ENCODE measurements at places on chromosomes 2 and 18. TPM values are rescaled to one million over a fixed set of nuclear protein-coding genes. Genes with fewer than 3 reads are reported as not detected.

The DQX1 gene
- 0.51 TPM for total RNA-seq

- DNase-seq = peak; percentile 14
Measured at GRCh38 chr2:118032169-118033013, 18.5 kb upstream of the CCDC93 start.

DNA sequence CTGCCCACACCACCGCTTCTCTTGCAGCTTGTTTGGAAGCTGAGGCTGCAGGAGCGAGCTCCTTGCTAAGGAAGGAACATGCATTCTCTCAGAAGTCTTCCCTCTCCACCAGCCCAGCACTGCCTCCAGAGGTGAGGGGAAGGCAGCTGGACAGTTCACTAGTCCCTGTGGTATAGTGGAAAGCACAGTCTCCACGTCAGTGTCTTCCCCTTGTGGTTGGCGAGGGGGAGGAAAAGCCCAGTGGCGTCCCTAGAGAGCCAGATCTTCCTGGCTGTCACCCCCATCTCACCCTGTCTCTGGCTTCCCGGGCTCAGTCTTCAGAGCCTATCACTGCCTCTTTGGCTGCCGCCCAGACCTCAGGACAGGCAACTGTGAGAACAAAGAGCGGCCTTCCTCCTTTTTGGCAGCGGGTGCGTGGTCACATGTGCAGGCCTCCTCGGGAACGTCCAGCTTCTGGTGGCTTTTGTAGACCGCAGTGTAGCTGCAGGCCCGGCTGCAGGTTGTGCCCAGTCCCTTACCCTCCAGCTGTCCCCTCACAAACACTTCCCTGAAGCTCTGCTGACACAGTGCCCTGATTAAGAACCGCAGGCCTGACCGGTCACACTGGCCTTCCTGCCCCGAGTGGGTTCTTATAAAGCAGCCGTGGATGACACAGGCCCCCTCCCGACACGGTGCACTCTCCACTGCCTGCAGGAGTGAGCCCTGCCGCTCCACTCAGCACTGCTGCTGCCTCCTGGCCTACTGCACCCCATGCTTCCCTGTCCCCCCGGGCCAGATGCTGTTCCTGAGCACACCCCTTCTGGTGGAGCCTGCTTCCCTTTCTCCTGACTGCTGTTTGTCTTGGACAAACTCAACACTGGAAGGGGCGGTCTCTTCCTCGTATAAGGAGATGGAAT is 90.9 kb downstream of the RNF144A start:
- DNase-seq = no peak

GRCh38 chr2:158305501-158305900 is 151.1 kb downstream of the CCDC148 start:
- no peak for DNase-seq

GRCh38 chr2:57821088-57821487 is 225.5 kb upstream of the VRK2 start:
- DNase-seq = no peak

DNA sequence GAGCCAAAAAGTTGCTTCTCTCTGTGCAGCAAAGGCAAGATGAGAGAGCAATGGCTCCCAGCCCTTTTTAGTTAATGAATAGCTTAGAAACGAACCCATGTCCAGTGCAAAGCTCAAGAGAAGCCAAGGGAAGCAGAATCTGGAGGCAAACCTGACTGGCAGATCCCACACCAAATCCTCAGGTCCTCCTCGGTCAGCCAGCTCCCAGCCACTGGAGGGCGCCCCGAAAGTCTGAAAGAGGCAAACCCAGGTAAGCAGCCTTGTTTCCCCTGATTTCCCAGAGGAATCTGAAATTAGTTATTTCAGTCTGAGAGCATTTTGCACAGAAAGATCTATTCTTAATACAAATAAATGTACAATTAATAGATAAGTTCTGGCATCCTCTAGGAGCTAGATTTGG is 71.3 kb upstream of the PID1 start:
- DNase-seq = no peak

The TUBB8B gene
- total RNA-seq = not detected

DNA sequence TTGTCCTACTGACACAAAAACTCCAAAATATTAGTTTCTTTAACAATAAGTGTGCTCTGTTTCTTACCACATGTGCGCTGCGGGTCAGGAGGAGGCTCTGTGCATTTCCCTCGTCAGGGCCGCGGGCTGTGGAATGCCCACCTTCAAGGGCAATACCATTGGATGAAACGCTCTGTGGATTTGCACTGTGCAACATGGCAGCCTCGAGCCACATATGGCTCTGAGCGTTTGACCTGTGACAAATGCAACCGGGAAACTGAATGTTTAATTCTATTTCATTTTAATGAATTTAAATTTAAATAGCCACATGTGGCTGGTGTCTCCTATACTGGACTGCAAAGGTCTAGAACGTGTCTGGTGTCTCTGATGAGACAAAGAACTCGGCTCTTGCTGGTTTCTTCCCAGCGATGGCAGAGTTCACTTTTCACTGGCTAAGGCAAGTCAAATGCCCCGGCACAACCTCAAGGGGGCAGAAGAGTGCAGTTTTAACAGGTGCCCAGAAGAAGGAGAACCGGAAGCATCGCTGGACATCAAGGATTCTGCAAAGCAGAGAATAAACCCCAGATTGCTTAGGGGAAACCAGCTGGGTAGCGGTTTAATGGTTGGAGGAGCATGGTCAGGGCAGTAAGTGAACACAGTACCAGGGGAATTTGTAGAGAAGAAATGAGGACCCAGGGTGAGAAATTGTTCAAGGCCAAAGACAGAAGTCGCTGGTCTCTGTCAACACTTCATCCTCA is 37.0 kb upstream of the TMEM18 start:
- DNase-seq = no peak

DNA sequence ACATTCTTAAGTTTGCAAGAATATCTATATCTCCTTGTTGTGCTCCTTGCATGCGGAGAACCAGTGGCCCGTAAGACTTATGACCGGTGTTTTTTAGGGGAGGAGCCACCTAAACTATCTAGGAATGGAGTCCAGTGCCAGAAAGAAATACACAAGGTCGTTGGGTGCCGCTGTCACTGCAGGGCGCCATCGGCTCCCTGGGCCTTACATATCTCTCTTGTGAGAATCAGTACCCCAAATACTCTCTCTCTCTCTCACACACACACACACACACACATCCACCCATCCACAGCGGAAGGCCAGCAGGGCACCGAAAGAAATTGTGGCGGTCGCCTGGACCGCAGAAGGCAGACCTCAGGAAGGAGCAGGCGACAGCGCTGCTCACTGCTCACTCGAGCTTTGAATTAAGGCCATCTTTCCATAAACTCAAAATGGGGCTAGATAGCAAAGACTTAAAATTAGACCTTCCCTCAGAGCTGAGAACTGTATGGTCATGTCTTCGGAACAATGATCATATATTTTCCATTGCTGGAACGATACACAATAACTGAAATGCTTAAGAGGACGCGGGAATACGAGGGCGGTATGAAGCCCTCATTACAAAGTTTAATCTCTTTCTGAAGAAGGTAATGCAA is 10.4 kb downstream of the NR4A2 start:
- DNase-seq = no peak

The CIDEA gene
- not detected for total RNA-seq

GRCh38 chr2:238183821-238184220 is 19.7 kb downstream of the ILKAP start:
- no peak for DNase-seq

DNA sequence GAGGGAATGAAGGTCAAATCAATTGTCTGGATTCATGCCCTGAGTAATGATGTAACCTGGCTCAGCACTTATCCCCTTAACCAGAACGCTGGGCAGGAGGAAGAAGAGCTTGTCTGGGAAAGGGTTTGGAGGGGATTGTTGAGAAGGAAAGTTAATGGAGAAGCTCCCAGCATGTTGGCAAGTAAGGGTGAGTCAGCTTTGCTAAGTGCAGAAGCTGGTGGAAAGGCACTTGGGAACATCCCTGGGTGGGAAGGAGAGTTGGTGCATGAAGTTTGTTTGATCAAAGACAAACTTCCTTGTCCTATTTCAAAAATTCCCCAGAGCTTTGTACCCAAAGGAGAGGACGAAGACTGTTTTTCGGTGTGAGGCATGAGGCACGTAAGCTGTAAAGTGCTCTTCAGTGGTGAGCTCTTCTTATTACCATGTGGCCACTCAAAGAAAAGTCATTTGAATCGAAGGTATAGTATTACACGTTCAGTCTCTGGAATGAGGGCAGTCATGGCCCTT is 17.6 kb upstream of the DAW1 start:
- no peak for DNase-seq

DNA sequence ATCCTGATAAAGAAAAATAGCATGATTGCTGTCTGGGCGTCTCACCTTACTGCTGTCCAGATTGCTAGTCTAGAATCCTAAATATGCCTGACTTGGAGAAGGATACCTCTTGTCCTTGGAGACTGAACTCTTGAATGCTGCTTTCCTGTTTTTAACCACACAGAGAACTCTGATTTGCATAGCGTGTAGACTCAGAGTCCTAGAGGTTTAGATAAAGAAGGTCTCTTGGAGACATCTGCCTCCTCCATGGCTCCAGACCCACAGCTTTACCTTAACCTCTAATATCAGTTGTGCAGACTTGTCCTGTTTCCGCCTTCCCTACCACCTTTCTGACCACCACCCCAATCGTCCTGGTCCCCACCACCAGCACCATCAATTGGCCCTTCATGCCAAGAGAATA is 292.6 kb upstream of the CYRIA start:
- DNase-seq = no peak

DNA sequence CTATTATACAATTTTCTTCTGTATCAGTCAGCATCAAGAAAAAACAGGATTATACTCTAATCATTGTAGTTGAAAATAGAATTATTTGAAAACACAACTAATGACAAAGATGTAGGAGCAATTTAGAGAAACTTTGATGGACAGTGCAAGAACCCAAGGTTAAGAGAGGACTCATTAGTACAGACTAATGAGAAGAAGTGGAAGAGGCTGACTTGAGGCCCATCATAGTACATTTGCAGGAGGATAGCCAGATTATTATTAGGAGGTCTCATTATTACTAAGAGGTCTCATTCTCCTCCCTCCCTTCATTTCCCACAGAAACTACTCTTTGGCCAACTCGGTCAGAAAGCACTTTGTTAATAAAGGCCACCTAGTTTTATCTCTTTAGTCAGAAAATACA is 1983.0 kb downstream of the SUCLG1 start:
- no peak for DNase-seq

- DNase-seq = no peak
Measured at GRCh38 chr2:25831746-25832449, 46.4 kb downstream of the ASXL2 start.

GRCh38 chr2:76851000-76851399 is 671.2 kb downstream of the LRRTM4 start:
- DNase-seq = no peak

GRCh38 chr2:223532161-223532560 is 70.0 kb downstream of the SCG2 start:
- no peak for DNase-seq

DNA sequence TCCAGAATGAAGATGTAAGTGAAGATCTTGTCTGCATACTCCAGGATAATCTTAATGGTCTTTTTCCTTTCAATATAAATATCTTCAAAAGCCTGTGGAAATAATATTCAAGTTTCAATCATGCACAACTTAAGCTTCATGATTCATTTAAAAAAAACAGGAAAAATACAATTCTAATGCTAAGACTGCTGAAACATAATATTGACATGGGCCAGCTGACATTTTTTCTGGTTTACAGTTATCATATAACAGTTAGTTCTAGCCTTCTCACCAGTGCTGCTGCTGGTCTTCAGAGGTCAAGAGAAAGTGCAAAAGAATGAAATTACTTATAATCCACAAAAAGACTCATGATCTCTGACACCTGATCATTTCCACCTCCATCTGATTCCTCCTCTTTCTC is 110.4 kb upstream of the SCN1A start:
- no peak for DNase-seq

DNA sequence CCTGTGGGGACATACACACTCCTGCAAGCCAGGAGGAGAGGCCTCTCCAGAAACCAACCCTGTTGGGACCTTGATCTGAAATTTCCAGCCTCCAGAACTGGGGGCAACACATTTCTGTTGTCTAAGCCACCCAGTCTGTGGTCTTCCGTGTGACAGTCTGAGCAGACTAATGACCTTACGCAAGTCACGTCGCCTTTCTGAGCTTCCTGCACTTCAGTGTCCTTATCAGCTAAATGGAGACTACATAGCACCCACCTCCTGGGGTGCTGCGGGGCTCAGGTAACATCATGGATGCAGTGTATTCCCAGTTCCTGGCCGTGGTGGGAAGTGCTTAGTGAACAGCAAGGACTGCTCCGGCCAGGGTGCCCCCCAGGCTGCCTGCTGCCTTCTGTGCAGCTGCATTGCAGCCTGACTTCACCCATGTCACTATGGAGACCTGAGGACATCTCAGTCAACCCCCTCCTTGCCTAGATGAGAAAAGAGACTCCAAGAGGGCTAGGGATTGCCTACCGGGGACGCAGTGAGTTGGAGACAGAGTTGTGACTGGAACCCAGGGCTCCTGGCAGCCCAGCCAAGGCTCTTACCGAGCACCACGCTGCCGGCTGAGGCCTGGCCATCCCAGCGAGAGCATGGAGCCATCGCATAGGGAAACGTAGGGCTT is 61.2 kb upstream of the FZD5 start:
- no peak for DNase-seq

GRCh38 chr2:186399082-186399644 is 86.9 kb upstream of the ZC3H15 start:
- no peak for DNase-seq

- no peak for DNase-seq
Measured at GRCh38 chr2:68031043-68031442, 31.8 kb downstream of the C1D start.

GRCh38 chr18:2316751-2317696 is 254.3 kb downstream of the METTL4 start:
- DNase-seq = no peak

The SRD5A2 gene
- total RNA-seq = not detected

The NOTO gene
- total RNA-seq = not detected

- DNase-seq = no peak
Measured at GRCh38 chr2:27806311-27807059, 35.0 kb downstream of the MRPL33 start.

The FSHR gene
- not detected for total RNA-seq

The POTEC gene
- total RNA-seq = not detected

- no peak for DNase-seq
Measured at GRCh38 chr2:118102433-118103082, 14.3 kb downstream of the INSIG2 start.

DNA sequence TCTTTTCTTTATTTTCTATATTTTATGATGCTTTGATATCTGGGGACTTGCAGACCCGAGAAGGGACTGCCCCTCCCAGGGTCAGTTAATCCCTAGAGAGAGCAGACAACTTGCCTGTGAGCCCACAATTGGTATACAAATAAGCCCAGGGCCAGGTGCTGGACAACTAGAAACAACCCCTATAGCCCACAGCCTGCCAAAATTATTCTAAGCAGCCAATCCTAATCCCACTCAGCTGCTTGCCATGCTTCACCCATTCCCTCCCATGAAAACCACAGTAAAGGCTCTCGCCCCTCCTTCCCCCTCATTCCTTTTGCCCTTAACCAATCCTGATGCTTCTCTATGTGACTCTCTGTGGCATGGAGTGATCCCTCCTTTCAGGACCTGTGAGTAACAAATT is 380.7 kb downstream of the RBM43 start:
- no peak for DNase-seq

The SLC4A5 gene
- 1.8 TPM for total RNA-seq

The IL36B gene
- not detected for total RNA-seq

GRCh38 chr2:38601463-38602135 is 1.1 kb downstream of the HNRNPLL start:
- DNase-seq = no peak
